ELR (cell line): ENCODE measurements at places on chromosomes 3 and 15.

DNA sequence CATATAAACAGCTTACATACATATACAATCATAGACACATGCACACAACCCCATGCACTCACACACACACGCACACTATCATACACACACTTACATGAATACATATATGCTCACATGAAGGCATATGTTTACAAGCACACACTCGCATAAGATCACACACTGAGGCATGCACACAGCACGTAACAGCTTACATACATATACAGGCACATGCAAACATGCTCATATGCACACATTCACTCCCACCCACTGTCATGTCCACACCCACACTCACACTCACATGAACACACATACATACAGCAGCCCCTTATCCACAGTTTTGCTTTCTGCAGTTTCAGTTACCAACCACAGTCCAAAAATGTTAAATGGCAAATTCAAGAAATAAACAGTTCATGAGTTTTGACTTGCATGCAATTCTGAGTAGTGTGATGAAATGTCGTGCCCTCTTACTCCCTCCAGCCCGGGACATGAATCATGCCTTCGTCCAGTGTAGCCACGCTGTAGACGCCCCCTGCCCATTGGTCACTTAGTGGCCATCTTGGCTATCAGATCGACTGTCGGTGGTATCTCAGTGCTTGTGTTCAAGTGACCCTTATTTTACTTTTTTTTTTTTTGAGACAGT, 27.8 kb downstream of the MEGF11 start:
- DNase-seq = no peak

DNA sequence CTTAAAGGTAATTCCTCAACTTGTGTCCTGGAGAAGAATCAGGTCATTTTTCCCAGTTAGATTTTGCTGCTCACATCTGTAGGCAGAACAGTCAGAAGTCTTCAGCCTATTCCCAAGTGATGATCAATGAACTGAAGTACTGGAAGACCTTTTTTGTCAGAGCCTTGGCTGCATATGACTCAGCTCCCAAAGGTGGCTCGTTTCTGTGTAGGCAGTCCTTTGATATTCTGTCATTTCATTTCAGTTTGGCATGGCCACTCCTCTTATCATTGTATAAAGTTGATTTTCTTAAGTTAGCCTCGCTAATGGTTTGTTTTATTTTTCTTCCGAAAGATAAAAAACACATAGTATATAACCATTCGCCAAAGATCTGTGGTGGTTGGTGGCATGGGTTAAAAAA, 90.7 kb downstream of the KLHL25 start:
- DNase-seq = peak; percentile 16

DNA sequence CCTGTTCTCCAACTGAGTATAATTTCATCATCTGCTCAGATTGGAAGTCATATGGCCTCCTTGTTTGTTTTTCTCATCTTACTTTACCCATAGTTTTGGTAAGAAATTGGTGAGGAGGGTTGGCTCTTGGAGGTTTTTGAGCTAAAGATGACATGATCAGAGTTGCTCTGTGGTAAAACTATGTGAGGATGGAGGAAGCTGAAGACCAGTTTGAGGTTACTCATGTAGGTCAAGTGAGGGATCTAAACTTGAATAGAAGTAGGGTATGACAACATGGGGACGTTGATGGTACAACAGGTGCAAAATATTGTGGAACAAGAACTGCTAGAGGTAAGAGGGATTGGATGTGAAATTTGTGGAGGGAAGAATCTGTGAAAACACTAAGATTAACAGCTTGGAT, 87.7 kb upstream of the NEO1 start:
- no peak for DNase-seq

GRCh38 chr3:90145094-90145860, 1037.9 kb downstream of the EPHA3 start:
- no peak for DNase-seq

DNA sequence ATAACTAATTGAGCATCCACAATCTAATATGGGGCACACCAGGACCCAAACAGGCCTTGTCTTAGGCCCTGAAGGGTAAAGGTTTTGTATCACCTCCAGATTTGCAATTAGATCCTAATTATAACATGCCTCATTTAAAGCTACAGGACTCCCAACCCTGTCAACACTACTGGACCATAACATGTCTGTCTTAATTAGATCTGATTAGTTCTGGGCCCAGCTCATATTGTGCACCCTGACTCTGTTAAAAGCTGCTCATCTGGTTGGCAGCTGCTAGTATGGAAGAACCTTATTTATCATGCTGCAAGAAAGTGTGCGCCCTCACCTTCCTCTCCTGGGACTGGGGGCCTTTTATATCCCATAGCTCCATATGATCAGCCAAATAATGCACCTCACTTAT, 457.8 kb downstream of the ROBO1 start:
- no peak for DNase-seq

DNA sequence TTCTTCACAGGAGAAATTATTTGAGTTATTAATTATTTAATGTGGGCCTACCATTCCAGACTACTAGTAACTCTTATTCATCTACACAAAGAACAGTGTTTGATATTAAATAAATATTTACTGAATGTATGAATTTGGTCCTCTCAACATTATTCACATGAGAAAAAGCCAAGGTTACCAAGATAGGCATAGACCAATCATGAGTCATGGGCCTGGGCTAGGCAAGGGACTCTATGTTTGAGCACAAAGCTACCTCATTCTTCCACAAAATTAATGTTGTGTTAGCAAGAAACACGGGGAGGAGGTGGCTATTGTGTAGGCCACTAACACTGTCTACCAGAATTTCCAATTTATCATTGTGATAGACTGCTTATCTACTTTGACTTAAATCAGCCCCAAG, 115.7 kb downstream of the SERPINI1 start:
- DNase-seq = peak; percentile 32

DNA sequence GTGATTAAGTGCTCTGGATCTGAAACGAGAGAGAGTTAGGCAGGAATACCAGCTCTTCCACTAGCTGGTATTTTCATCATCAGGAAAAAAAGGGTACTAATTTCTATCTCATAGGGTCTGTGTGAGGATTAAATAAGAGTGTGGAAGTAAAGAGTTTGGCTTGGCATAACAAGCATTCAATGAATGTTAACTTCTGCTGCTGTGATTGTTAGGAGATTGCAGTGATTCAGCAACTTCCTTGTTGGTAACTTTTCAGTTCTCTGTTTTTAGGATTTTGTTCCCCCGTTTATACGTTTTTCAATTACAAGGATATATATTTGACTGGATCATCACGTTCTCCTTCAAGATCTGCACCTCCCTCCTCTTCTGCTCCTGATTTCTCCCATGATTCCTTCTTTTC, 65.9 kb upstream of the MYO5C start:
- no peak for DNase-seq

GRCh38 chr3:194540274-194540905, 53.6 kb upstream of the ATP13A3 start:
- no peak for DNase-seq

DNA sequence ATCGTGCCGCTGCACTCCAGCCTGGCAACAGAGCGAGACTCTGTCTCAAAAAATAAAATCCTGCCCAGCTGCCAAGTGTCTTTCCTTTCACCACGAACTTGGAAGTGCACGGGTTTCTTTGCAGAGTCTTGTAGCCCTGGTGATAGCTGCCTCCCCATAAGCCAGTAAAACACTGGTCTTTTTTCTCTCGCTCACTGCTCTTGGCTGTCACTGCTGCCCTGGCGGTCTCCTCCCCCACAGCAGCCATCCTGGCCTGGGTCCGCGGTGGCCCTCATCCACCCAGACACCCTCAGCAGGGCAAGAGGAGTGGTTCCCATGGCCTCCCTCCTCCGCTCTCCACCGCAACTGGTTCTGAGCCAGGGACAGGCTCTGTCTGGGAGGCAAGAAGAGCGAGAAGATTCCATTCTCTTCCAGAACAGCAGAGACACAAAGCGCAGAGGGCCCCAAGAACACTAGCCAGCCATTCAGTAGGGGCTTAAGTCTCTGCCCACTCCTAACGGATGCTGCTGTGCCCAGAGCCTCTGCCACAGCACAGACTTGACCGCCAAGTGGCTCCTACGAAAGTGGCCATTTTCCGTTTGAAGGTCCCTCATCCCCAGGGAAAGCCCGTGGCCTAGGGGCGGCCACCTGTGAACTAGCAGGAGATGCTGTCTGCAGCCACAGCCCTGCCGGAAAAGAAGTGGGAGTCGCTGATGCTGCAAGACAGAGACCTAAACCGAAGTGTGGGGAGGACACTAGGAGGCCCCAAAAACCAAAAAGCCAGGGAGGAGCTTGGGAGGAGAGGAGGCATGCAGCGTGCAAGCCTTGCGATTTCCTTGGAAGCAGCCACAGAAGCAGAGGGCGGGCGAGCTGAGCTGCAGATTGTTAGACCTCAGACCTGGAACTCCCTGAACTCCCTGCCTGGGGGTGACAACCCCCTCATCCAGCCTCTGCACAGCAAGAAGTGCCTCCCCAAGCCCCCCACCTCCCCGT, 44.1 kb downstream of the KLHL25 start:
- DNase-seq = no peak

DNA sequence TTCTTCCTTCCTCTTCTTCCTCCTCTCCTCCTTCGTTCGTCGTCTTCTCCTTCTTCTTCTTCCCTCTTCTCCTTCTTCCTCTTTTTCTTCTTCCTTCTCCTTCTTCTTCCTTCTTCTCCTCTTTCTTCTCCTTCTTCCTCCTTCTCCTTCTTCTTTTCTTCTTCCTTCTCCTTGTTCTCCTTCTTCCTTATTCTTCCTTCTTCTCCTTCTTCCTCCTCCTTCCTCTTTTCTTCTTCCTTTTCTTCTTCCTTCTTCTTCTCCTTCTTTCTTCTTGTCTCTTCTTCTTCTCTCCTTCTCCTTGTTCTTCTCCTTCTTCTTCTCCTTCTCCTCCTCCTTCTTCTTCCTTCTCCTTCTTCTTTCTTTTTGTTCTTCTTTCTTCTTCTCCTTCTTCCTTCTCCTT, 35.3 kb downstream of the SPG21 start:
- no peak for DNase-seq

- DNase-seq = no peak
Measured at GRCh38 chr15:36356466-36356865, 223.0 kb upstream of the CDIN1 start.

- no peak for DNase-seq
Measured at GRCh38 chr3:71026634-71027578, 556.6 kb downstream of the FOXP1 start.

DNA sequence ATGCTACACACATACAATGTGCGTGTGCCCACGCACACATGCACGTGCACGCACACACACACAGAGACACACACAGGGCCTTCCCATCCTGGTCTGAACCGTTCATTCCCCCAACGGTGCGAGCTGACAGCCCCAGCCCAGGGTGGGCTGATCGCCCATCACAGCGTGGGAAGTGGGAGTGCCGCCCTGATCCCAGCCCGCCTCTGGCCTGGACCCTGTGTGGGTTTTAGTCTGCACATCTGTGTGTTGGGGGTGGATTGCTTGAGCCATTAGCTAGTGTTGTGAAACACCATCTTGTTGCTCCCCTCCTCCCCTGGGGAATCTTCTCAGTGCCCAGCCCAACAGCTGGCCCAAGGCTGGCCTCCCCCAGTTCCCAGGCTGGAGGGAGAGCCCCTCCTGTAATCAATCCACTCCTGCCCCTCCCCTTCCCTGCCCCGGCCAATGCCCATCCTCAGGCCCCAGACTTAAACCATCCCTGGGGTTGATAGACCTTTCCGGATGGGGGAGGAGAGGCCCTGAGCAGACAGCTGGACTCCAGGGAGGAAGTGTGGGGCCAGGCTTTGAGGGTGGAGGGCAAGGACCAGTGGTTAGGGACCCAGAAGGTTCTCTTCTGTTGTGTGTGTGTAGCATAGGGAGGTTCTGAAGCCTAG, 8.3 kb downstream of the SEMA3G start:
- no peak for DNase-seq

DNA sequence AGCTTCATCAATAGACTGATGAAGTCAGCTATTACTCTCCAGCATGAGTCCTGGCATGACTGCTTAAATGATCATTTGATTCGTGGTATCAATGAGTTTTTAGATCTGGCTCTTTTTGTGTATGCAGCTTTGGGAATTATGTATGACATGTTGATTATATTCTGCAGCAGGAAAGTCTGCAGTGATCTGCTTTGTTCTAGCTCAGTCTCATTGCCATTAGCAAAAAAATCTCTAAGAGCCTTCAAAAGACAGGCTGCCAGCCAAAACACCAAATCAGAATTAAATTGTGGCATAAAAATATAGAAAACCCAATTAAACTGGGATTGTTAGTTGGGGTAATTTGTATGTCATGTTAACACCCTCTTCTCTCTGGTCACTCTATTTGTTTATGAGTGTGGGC, 1021.0 kb upstream of the SEMA6D start:
- no peak for DNase-seq

DNA sequence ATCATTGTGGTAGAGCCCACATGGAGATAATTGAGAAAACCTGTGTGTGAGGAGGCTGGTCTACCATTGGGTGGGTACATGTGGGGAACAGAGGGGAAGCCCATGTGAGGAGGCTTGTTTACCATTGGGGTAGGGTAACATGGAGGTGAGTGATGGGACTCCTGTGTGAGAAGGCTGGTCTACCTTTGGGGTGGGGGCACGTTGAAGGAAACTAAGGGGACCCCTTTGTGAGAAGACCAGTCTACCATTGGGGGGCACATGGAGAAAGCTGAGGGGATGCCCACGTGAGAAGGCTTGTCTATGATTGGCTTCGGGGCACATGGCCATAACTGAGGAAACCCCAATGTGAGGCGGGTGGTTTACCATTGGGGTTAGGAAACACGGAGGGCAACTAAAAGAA, 158.5 kb downstream of the FBLN2 start:
- DNase-seq = no peak

GRCh38 chr15:39589815-39590644, 9.2 kb downstream of the THBS1 start:
- DNase-seq = peak; percentile 12

DNA sequence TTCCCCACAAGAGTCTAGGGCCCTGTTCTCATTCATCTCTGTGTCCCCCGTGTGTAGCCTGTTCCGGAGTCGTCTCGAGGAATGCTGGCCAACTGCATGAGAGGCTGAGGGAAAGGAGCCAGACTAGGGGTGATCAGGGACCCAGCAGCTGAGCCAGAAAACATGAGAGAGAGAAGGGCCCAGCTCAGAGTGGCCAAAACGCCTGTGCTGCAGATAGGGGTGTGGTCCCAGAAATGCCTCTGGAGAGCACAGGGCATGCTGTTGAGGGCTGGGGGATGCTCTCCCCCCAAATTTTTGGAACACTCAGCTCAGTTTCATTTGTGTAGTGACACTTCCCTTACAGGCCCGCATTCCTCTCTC, 14.1 kb downstream of the CYP1A2 start:
- no peak for DNase-seq

DNA sequence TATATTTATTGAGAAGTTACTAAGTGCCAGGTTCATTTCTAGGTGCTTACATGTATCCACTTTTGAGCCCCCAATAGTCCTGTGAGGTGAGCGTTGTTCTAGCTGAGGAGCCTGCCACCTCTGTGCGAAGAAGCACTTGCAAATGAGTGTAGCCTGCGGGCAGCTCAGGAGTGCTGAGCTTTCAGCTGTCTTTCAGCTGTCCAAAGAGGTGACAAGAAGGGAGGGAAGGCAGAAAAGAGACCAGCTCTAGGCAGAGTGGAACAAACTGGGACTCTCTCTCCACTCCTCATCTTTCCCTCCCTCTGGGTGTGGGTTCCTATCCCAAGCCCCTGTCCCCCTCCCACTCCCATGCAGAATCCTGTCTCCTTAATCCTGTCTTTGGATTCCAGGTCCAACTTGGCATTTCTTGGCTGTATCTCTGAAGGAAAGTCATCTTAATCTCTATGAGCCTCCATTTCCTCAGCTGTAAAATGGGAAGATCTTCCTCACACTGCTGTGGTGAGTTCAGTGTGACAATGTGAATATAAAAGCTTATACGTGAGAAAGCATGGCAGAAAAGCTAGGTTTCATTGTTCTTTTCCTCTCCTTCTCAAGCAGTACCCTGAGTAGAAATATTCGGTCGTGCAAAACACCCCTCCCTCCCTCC, 6.7 kb upstream of the SRP14 start:
- DNase-seq = no peak
